T-helper 17 cell (primary cell): ENCODE measurements at places on chromosomes 6 and 20.

DNA sequence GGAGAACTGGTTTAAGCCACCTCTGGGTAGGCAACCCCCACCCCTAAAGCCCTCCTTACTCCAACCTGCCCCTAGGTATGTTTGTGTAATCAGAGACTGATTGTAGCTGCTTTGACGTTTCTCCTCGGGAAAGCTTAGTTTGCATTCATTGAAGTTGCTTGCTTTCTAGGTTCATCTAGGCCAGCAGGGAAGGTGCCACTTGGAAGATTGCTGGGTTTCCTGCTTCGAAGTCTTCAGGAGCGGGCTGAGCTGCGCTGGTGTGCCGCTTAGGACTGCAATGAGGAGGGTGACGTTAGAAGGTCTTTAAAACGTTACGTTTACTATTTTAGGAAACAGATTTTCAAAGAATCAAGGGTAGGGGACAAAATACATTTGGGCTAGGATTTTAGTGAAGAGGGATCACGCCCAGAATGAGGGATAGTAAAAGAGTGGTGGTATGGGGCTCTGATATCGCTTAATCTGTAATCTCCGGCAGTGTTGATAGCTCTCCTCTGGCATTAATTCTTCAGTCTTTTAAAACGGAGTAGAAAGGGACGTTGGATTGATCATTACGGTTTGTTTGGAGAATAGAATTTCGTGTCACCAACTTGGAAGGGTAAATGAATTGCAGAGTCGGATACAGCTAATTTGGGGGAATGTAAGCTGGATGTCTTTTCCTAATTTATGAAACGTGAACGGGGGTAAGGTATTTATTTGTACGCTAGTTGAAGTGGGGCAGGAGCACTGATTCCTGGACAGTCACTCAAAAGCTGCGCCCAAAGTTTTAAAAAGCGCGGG is 92.6 kb upstream of the PRDM1 start:
- H3K4me1 ChIP-seq: peaks cover 35% of the 10 kb centered on the region
- DNase-seq: no peak
- peaks cover 2% of the 10 kb centered on the region for H3K36me3 ChIP-seq
- peaks cover 25% of the 10 kb centered on the region for H3K27me3 ChIP-seq
- peak overlapping the region; percentile 96 for H3K4me3 ChIP-seq

- peaks cover 3% of the 10 kb centered on the region for H3K4me1 ChIP-seq
- no peak for DNase-seq
- H3K27me3 ChIP-seq: no peaks in the 10 kb centered on the region
- no peak overlapping the region for H3K4me3 ChIP-seq
- H3K36me3 ChIP-seq: no peaks in the 10 kb centered on the region
- H3K27ac ChIP-seq: peak overlapping the region; percentile 47
These were observed 11.1 kb upstream of the PM20D2 start for GRCh38 chr6:89134723-89135122.

GRCh38 chr6:113352831-113353230 is 504.3 kb upstream of the MARCKS start:
- no peak overlapping the region for H3K27ac ChIP-seq
- H3K36me3 ChIP-seq: no peaks in the 10 kb centered on the region
- H3K27me3 ChIP-seq: peaks cover 9% of the 10 kb centered on the region
- DNase-seq: no peak
- no peak overlapping the region for H3K4me3 ChIP-seq
- no peaks in the 10 kb centered on the region for H3K4me1 ChIP-seq

DNA sequence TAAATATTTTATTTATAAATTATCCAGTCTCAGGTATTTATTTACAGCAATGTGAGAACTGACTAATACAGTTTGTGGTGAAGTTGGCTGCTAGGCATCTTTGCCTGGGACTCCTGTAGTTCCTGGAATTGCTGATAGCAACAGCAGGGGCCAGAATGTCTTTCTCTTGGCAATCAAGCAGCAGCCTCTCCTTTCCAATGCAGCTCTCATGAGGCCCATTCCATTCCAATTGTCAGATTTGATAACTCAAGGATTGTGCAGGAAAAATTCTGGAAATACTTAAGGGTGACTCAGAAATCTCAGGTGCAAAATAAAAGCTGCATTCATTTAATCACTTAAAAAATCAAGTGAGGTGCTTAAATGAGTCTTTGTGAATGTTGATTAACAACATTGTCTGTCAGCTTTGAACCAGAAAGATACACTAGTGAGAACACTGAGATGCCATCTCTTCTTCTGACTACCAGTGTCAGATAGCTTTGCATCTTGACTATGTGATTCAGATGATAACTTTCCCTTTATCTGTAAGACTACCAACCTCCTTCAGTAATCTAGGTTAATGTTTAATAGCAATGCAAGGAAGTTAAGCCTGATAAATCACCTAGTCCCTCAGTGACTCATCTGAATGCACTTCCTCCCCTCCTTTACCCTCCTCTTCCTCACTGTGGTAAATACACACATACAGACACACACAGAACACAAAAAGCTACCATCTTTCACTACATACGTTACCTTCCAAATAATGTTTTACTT is 32.1 kb upstream of the COL21A1 start:
- no peak overlapping the region for H3K4me3 ChIP-seq
- H3K27me3 ChIP-seq: no peaks in the 10 kb centered on the region
- H3K4me1 ChIP-seq: no peaks in the 10 kb centered on the region
- DNase-seq: no peak

- DNase-seq: no peak
- H3K36me3 ChIP-seq: no peaks in the 10 kb centered on the region
- peaks cover 13% of the 10 kb centered on the region for H3K27me3 ChIP-seq
- no peak overlapping the region for H3K4me3 ChIP-seq
- H3K4me1 ChIP-seq: peaks cover 20% of the 10 kb centered on the region
These were observed 12.3 kb downstream of the MYT1 start for GRCh38 chr20:64176551-64176950.

- H3K4me1 ChIP-seq: no peaks in the 10 kb centered on the region
- DNase-seq: no peak
These were observed 216.0 kb downstream of the GJA1 start for GRCh38 chr6:121651420-121651819.

DNA sequence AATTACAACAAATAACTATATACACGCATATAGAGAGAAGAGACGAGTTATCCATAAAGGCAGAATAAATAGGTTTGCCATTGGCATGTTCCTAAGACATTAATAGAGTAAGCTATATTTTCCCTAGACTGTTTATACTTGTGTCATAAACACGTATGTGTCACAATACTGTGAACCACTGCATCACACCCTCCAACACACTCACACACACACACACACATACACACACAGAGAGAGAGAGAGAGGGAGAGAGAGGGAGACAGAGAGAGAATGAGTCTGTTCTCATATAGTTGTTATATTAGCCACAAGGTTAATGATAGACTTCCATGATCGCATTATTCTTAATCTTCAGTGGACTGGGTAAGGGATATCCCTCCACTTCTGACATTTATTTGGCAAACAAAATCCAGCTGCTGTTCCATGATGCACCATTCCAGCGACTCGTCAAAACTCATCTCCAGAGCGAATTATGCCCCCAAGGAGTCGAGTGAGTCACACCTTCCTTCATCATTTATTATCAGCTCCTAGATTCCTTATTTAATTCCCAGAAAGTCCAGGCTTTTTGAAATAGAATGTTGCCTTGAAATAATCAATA is 82.8 kb upstream of the HIVEP1 start:
- no peak overlapping the region for H3K27ac ChIP-seq
- H3K27me3 ChIP-seq: peaks cover 16% of the 10 kb centered on the region
- peaks cover 5% of the 10 kb centered on the region for H3K36me3 ChIP-seq
- no peak for DNase-seq

- no peaks in the 10 kb centered on the region for H3K36me3 ChIP-seq
- no peaks in the 10 kb centered on the region for H3K27me3 ChIP-seq
- peak overlapping the region; percentile 88 for H3K27ac ChIP-seq
- peaks cover 27% of the 10 kb centered on the region for H3K4me1 ChIP-seq
- no peak for DNase-seq
These were observed 656 bp downstream of the RTEL1 start for GRCh38 chr20:63658749-63659187.

- peak overlapping the region; percentile 93 for H3K4me3 ChIP-seq
- peaks cover 7% of the 10 kb centered on the region for H3K27me3 ChIP-seq
- DNase-seq: no peak
These were observed 98.2 kb downstream of the PSMG4 start for GRCh38 chr6:3356824-3357420.

GRCh38 chr6:46972531-46972930 is 50.8 kb upstream of the ADGRF5 start:
- no peaks in the 10 kb centered on the region for H3K36me3 ChIP-seq
- H3K4me1 ChIP-seq: no peaks in the 10 kb centered on the region
- no peak for DNase-seq
- no peak overlapping the region for H3K4me3 ChIP-seq
- no peak overlapping the region for H3K27ac ChIP-seq

- H3K27me3 ChIP-seq: peaks cover 6% of the 10 kb centered on the region
- no peaks in the 10 kb centered on the region for H3K36me3 ChIP-seq
- H3K4me3 ChIP-seq: no peak overlapping the region
- no peak overlapping the region for H3K27ac ChIP-seq
These were observed 78.6 kb upstream of the RBM24 start for GRCh38 chr6:17202526-17202925.

- H3K36me3 ChIP-seq: peaks cover 2% of the 10 kb centered on the region
- peaks cover 5% of the 10 kb centered on the region for H3K27me3 ChIP-seq
- H3K27ac ChIP-seq: no peak overlapping the region
- DNase-seq: no peak
- H3K4me1 ChIP-seq: peaks cover 6% of the 10 kb centered on the region
- H3K4me3 ChIP-seq: no peak overlapping the region
These were observed 203.1 kb downstream of the TSHZ2 start for GRCh38 chr20:53175135-53175780.

DNA sequence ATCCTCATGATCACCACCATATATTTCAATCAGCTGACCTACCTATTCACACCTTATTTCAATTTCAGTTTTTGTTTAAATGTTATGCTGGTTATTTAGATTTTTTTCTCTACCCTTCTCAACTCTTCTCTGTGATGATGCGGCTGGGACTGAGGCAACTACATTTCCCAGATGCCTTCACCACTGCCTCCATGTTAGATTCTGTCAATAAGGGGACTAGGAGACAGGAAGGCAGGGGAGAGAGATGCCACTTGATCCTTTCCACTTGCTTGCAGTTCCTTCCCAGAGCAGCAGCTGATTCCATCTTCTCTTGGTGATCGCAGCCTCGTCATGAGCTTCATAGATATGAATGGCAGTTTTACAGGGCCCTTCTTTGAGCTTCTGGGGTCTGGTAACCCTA is 33.5 kb upstream of the POU3F2 start:
- no peaks in the 10 kb centered on the region for H3K4me1 ChIP-seq
- peaks cover 21% of the 10 kb centered on the region for H3K27me3 ChIP-seq
- H3K36me3 ChIP-seq: no peaks in the 10 kb centered on the region
- no peak overlapping the region for H3K4me3 ChIP-seq
- no peak overlapping the region for H3K27ac ChIP-seq

DNA sequence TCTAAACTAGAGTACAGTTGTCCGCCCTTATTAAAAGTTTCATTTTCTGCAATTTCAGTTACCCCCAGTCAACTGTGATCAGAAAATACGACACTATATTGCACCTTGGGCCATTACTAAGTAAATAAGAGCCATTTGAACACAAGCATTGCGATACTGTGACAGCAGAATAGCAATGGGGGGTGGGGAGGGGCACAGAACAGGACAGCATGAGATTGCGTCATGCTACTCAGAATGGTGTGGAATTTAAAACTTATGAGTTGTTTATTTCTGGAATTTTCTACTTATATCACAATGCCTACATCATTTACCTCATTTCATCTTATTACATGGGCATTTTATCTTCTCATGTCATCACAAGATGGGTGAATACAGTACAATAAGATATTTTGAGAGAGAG is 166.3 kb downstream of the MANEA start:
- DNase-seq: no peak
- H3K4me1 ChIP-seq: no peaks in the 10 kb centered on the region
- no peak overlapping the region for H3K27ac ChIP-seq
- H3K36me3 ChIP-seq: no peaks in the 10 kb centered on the region
- H3K4me3 ChIP-seq: no peak overlapping the region

- no peak for DNase-seq
- no peaks in the 10 kb centered on the region for H3K36me3 ChIP-seq
- H3K4me1 ChIP-seq: no peaks in the 10 kb centered on the region
These were observed 288.8 kb upstream of the SASH1 start for GRCh38 chr6:148053796-148054195.

- H3K4me1 ChIP-seq: peaks cover 9% of the 10 kb centered on the region
- H3K4me3 ChIP-seq: peak overlapping the region; percentile 12
These were observed 9.7 kb upstream of the CD40 start for GRCh38 chr20:46108435-46108841.

- H3K27me3 ChIP-seq: peaks cover 80% of the 10 kb centered on the region
- H3K4me1 ChIP-seq: no peaks in the 10 kb centered on the region
- peaks cover 6% of the 10 kb centered on the region for H3K36me3 ChIP-seq
These were observed 71.1 kb downstream of the KCNB1 start for GRCh38 chr20:49411221-49411925.

DNA sequence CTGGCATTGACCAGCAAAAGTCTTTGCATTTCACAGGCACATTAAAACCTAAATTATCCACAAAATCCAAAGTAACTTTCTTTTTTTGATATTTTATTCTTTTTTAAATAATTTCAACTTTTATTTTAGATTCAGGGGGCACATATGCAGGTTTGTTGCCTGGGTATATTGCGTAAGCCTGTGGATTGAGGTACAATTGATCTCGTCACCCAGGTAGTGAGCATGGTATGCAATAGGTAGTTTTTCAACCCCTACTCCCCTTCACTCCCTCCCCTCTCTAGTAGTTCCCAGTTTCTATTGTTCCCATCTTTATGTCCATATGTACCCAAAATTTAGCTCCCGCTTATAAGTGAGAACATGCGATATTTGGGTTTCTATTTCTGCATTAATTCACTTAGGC is 97.6 kb downstream of the CEP57L1 start:
- H3K4me1 ChIP-seq: no peaks in the 10 kb centered on the region
- no peak for DNase-seq
- no peak overlapping the region for H3K27ac ChIP-seq

DNA sequence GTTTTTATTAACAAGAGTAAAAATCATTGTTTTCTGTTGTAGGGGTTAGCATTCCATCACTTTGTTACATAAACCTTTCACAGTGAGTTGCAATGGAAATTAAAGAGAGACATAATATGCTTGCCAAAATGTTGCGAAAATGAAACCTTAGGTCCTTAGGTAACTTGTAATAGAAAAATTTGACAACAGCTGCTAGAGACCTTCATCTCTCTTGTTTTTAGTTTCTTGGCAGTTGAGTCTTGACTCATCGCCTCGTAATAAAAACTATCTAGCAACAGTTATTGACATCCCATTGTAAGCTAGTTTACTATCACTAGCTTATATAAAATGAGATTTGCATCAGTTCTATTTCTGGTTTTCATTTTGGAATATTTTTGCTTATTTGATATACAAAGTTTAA is 179.0 kb upstream of the MMS22L start:
- no peaks in the 10 kb centered on the region for H3K4me1 ChIP-seq
- H3K27ac ChIP-seq: no peak overlapping the region
- no peaks in the 10 kb centered on the region for H3K36me3 ChIP-seq
- peaks cover 35% of the 10 kb centered on the region for H3K27me3 ChIP-seq
- DNase-seq: no peak

- DNase-seq: no peak
- peaks cover 1% of the 10 kb centered on the region for H3K4me1 ChIP-seq
- H3K27ac ChIP-seq: no peak overlapping the region
- H3K27me3 ChIP-seq: peaks cover 18% of the 10 kb centered on the region
These were observed 45.2 kb upstream of the RALY start for GRCh38 chr20:33948480-33948879.
